ENCODE measurements at places on chromosomes 1 and 21.

DNA sequence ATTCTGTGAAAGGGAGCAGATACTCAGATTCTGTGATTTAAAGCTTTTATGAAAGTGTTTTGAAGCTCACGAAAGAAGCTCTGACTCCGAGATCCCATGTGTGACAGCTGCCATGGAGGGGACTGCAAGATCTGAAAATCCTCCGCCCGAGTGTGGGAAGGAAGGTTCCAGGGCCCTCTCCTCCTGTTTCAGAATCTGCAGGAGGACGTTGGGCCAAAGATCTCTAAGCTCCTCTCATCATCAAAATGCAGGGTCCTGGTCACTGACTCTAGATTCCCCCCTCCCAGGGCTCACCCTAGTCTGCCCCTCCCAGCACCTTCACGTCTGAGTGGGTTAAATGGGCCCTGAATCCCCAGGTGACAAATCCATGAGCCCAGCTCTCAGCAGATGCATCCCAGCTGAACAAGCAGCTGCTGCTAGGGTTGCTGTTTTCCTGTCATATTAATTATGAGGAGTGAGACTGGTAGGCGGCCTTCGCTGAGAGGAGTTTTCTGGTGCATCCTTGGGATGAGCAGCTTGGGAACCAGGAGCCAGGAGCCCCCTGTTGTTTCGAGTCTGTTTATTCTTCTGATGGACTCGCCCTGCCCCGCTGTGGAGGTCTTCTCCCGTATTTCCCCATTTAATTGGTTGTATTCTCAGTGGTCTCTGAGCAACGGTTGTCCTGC is 402.0 kb downstream of the MATN1 start:
- DNase-seq, result no peak

GRCh38 chr1:205576011-205576410 is 55.8 kb downstream of the ELK4 start:
- no peak for DNase-seq

DNA sequence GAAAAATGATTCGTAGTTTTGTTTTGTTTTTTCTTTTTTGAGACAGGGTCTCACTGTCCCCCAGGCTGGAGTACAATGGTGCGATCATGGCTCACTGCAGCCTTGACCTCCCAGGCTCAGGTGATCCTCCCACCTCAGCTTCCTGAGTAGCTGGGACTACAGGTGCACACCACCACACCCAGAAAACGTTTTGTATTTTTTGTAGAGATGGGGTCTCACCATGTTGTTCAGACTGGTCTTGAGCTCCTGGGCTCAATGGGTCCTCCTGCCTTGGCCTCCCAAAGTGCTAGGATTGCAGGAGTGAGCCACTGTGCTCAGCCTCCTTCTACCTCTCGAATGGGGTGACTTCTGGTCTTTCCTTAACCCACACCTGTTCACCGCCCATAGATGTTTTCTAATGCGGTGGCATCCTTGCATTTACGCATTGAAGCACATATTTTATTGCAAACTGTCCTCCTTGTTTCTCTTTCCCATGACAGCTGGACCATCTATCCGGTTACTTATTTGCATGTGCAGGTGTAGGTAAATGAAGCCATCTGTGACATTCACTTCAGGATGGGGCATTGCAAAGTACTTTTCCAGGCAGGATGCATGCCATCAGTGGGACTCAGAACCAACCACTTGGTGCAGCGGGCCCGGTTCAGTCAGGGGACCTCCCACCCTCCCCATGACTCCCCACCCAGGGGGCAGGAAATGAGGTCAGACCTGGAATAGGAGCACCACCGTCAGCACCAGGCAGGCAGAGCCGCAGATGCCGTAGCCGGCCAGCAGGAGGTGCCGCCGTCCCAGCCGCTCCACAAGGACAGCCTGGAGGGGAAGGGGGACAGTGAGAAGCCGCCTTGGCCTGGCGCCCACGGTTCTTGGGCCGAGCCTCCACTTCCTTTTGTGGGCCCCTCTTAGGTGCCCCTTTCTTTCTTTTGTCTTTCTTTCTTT is 16.5 kb downstream of the SLC2A7 start:
- DNase-seq, result no peak

- no peak for DNase-seq
Observed at GRCh38 chr1:27542463-27543273, 52.7 kb upstream of the WASF2 start.

GRCh38 chr1:158146739-158147138 is 34.0 kb upstream of the CD1D start:
- DNase-seq, result no peak

DNA sequence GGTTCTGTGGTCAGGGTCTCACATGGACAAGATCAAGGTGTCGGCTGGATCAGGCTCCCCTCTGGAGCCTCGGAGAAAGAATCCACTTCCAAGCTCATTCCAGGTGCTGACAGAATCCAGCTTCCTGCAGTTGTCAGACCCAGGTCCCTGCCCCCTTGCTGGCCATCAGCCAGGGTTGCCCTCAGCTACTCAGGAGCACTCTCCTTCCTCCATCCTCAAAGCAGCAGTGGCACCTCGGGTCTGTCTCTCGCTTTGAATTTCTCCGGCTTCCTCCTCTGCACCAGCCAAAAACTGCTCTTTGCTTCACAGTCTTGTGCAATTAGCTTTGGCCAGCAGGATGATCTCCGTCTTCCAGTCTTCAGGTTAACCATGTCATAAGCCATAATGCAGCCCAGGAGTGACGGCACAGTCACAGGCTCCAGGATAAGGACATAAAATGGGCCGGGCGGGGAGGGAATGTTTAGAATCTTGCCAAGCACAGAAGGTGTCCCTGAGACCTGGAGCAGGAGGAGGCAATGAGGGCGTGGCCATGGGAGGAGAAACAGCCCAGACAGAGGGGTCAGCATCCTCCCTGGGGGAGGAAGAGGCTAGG is 79.4 kb upstream of the SLC25A33 start:
- DNase-seq, result no peak

GRCh38 chr1:210688512-210689234 is 360.0 kb downstream of the HHAT start:
- DNase-seq, result no peak

GRCh38 chr21:33265664-33266049 is 510 bp upstream of the IL10RB start:
- DNase-seq, result no peak

DNA sequence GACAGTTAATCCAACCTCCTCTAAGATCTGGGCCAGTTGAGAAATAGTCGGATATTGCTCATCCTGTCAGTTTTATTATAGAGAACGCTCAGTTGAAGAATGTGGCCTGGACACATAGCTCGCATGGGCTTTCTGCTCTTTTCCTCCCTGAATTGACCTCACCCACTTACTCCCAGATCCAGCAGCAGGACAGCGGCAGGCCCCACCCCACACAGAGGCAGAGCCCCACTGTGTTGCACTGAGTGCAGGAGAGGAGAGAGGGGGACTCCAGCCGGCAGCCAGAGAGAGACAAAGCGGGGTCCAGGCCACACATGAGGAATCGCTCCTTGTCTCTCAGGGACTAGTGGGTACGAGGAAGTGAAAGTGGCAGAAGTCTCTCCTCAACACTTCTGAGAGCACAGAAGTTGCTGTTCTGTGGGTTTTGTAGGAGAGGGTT is 78.6 kb downstream of the LAMC1 start:
- no peak for DNase-seq

GRCh38 chr21:26739189-26739588 is 106.0 kb downstream of the ADAMTS1 start:
- no peak for DNase-seq

DNA sequence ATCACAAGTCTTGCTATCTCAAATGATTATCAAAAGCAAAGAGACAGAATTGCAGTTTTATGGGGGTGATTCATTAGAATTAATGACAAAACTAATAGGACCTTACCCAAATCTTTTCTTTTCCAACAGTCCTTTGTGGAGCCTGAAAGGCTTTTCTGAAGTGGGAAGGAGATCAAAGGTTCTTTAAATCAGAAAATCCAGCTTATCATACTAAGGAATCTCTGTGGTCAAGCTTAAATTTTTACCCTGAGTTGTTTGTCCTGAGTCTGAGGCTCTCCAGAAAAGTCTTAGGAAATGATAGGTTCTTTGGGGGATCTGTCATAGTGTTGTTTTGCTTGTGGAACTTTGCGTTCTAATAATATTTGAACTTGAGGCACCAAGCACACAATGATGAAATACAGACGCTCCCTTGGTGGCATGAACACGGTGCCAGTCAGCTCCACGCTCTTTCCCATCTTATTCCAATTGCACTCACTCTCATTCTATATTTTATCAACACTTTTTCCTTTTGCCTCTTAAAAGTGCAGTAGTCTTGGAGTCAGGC is 38.0 kb upstream of the COL24A1 start:
- no peak for DNase-seq

DNA sequence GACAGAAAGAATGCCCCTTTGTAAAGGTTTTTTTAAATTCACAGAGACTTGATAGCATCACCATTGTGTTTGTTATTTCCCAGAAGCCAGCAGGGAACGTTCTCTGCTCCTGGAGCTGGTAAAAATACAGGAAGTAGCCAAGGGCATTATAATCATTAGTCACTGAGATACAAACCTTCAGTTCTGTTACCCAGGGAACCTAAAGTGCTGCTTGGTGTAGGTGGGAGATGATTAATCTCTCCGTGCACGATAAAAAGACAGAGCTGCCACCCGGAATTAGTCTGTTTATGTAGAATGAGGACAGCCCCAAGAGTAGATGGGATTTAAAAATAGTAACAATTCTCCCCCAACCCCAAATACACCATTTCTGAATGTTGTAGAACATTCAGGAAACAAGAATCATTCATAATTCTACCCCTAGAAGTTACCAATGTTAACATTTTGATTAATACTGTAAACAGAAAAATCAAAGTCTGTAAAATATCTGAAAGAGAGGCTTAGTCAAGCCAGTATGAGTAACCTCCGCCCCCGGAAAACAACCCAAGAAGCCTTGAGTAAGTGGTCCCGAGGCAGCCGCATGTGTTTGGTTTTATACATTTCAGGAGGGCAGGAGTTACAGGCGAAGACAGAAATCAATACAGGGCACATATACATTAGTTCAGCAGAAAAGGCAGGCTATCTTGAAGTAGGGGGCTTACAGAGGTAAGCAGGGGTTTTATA is 45.3 kb upstream of the CTBS start:
- DNase-seq, result no peak

DNA sequence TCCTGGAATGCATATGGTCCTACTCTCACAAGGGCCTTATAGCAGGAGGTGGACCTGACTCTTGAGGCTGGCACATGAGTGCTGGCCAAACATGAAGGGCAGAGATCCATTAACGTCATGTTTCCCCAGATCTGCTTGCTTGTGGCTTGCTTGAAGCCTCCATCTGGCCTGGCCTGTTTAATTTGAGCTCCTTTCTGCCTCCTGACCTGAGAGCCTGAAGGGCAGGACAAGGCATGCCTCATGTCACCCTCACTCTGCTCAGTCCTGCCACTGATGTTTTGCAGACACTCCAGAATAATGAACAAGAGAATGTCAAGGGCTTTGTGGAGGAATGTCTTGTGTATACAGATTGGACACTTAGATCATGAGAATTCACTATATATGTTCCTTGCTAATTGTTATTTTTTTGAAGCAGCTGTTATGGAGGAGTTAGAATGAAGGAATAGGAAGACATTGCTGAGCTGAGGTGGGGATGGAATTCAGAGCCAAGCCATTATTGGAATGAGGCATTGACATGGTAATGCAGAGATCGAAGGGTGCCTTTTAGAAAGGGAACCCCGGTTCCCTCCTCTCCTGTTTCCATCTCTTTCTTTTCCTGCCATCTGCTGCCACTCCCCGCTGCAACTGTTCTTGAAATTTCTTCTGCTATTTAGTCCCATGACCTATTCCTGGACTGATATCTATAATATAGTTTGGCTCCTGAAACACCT is 457.0 kb upstream of the PROX1 start:
- no peak for DNase-seq

DNA sequence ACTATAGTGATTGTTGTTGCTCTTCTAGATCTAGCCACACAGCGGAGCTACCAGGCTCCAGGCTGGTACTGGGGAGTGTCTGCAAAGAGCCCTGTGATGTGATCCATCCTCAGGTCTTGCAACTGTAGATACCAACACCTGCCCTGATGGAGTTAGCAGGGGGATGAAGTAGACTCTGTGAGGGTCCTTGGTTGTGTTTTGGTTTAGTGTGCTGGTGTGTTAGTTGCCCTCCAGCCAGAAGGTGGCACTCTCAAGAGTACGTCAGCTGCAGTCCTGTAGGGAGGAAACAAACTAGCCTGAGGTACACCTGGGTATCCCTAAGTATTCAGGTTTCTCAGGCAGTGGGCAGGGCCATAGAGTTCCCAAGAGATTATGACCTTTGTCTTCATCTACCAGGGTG is 81.2 kb upstream of the TMPRSS2 start:
- no peak for DNase-seq

DNA sequence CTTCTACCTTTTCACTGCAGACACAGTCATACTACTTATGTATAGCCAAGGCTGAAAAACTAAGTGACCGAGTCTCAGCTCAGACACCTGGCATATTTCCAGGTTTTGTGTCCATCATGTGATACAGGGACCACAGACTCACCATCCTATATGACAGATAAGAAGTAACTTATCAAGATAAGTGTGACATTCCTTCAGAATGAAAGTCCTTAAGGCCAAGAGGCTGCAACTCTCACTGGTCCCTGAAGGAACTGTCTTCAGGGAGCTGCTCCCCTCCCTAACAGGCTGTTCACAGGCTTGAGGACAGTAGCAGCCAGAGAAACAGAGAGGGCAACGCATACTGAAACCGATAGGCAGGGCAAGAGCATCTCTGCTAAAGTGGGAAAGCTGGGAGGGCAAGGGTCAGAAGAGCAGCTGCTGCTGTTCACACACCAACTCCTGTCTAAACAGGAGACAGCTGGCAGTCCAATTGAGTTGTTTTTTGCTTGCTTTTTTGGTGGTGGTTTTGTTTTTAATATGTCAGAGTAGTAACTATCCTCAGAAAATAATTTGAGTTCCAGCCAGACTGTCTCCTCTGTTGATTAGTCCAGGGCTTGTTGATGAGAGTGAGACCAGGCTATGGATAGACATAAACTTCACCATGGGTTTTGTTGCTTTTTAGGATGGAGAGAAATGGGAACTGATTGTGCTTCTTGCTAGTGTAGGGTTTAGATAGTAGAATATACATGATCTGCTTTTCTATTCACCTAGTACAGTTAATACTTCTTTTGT is 67.7 kb downstream of the MACF1 start:
- DNase-seq, result peak; percentile 100

GRCh38 chr1:29133861-29134694 is 10.4 kb upstream of the TMEM200B start:
- DNase-seq, result no peak

GRCh38 chr1:3290915-3291314 is 163.6 kb upstream of the ARHGEF16 start:
- no peak for DNase-seq
